ENCODE measurements at places on chromosomes 7 and 10. TPM values are rescaled to one million over a fixed set of nuclear protein-coding genes. Genes with fewer than 3 reads are reported as not detected.
A peak's percentile ranks its signal among the peaks of the same experiment; 100 is the strongest.

DNA sequence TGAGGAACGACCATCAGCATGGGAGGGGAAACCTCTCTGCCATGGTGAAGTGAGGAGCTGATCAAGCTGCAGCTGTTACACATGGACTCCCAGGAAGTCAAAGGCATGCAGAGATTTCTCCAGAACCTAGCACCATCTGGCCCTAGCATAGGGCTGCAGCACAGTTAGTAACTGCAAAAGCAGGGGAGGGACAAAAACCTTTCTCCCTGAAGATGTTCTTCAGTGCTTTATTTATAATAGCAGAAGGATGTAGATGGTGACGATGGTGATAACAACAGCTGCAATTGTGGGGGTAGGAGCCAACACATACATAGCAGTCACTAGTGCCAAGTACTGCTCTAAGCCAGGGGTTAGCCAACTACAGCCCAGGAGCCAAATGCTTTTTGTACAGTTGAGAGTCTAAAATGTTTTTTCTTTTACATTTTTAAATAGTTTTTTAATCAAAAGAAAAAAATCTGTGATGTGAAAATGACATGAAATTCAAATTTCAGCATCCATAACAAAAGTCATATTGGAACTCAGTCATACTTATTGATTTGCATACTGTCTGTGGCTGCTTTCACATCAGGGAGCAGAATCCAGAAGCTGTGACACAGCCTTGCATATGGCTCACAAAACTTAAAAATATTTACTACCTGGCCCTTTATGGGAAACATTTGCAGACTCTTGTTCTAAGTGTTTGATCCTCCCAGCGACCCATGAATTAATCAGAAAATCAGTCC is 299.5 kb downstream of the ELMO1 start:
- no peak for DNase-seq

GRCh38 chr7:26227987-26228386 is 26.4 kb downstream of the CBX3 start:
- DNase-seq: no peak

DNA sequence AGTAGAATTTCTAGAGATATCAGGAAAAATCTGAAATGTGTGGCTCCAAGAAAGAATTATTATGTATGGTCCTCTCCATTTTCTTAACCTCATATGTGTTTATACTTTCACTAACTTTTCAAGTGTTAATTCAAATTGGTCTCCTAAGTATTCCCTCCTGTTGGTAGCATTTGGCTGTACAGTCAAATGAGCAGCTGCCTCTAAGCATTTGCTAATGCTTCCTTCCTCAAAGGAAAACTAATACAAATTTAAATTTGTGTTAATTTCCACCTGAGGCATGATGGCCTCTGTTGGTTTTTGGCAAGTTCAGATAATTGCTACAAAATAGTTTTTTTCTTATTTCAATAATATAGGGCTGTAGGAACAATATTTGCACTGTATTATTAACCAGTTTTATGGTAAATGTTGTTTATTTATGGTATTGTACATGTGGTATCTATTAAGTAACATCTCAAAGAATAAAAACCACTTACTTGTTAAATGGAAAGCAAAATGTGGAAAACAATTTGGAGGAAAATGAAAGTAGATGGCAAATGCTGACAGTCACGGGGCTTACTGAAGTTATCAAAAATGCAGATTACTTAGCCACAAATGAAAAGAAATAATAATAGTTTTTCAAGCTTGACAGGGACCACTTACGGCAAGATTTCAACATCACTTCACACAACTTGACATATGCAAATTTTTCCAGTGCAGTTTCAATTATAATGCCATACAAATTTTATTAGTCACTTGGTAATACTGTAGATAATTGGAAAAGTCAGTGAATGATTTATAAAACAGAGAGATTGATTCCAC is 299.3 kb upstream of the MEOX2 start:
- no peak for DNase-seq

DNA sequence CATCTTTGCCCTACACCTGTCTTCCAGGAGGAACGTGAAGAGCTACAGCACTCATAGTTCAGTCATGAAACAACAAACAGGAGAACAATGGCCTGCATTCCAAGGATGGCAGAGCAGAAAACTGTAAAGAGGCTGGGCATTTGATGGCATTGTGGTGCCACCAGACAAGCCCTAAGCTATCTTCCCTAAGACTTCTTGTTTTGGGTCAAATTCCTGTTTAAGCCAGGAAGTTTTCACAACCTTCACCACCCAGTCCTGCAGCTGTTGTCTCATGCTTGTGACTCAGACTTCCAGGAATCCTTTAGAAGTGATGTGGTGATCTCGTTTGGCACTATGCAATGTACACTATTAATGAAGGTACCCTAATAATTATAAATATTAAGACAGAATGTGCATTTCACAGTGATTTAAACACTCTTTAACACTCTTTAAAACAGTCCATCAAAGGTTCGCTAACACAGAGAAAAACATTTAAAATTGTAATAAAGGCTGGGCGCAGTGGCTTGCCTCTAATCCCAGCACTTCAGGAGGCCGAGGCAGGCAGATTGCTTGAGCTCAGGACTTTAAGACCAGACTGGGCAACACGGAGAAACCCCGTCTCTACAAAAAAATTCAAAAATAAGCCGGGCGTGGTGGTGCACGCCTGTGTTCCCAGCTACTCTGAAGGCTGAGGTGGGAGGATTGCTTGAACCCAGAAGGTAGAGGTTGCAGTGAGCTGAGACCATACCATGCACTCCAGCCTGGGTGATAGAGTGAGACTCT is 2.7 kb upstream of the HERPUD2 start:
- DNase-seq: no peak

DNA sequence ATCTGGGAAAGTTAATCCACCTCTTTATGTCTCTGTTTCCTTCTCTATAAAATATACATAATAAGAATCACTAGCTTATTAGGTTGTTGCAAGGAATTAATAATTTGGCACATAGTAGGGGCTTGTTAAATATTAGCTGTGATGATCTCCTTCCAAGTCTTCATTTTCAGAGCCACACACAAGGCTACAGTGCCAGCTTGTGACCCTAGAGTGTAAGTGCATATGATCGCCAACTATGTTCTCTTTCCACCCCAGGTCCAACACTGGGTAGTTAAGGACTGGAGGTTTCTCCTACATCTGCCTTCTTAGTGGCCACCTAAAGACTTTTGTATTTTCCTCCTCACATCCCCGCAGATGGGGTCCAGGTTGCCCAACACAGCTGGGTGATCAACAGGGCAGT is 17.9 kb upstream of the ACSM6 start:
- no peak for DNase-seq

GRCh38 chr10:28054228-28054860 is 55.5 kb upstream of the ODAD2 start:
- DNase-seq: no peak

GRCh38 chr7:36777062-36777461 is 52.8 kb upstream of the AOAH start:
- no peak for DNase-seq

- DNase-seq: no peak
Observed at GRCh38 chr7:51351661-51352060, 35.1 kb upstream of the COBL start.

- no peak for DNase-seq
Observed at GRCh38 chr10:76022366-76022765, 590.9 kb downstream of the LRMDA start.

GRCh38 chr10:95289003-95289920 is 1.5 kb downstream of the PDLIM1 start:
- DNase-seq: no peak

DNA sequence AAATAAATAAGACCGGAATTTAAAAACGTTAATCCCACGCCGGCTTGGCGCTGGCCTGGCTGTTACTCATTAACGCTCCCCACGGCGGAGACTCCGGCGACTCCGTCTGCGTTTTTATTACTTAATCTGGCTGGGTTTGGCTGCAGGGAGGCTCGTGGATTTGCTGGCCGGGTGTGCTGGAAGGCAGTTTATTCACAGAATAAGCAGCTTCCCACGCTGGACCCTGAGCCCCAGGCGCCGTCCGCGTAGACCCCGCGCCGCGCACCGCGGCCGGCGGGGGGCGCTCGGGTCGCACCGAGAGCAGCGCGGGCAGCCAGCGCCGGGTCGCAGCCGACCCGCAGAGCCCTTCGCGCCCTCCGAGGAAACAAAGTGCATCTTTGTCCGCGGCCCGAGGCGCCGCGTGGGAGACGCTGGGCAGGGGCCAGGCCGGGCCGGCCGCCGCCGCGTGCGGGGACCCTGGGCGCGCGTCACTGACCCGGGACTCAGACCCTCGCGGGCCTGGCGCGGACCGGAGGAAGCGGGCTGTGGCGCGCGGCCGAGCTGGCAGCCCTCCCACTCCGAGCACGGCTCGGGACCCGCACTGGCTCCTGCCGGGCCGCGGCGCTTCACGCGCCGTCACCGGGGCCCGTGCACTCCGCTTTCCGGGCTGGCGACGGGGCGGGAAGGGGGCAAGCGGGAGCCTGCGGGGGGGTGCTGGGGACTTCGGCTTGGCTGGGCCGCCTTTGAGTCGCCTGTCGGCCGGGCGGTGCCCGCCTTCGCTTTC is 587 bp upstream of the GRK5 start:
- DNase-seq: peak; percentile 77

GRCh38 chr10:119391440-119392251 is 150.9 kb downstream of the RGS10 start:
- no peak for DNase-seq

GRCh38 chr10:80186364-80187012 is 18.8 kb downstream of the ANXA11 start:
- no peak for DNase-seq

DNA sequence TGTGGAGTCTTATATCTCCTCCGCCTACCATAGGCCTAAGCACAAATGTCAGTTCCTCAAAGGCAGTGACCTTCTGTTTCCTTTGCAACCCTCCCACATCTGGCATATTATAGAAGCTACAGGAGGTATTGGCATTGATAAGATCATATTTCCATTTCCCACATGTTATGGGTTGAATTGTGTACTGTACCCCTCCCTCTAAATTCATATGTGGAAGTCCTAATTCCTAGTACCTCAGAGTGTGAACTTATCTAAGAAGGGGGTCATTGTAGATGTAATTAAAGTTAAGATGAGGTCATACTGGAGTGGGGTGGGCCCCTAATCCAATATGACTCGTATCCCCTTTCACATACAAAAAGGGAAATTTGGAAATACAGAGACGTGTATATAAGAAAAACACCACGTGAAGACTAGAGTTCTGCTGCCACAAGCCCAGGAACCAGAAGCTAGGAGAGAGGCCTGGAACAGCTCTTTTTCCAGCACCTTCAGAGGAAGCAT is 6.1 kb upstream of the LAMB4 start:
- no peak for DNase-seq

GRCh38 chr7:110388457-110388856 is 702.5 kb upstream of the LRRN3 start:
- DNase-seq: no peak

The GOLGA7B gene
- total RNA-seq: 0.36 TPM

The RADIL gene
- 13.8 TPM for total RNA-seq

The OR13A1 gene
- not detected for total RNA-seq

The CAV1 gene
- total RNA-seq: 3.7 TPM

The FOXP2 gene
- total RNA-seq: 4.9 TPM

Data from neural crest cell (in vitro differentiated cells).